ENCODE measurements at places on chromosomes 4 and X. TPM values are rescaled to one million over a fixed set of nuclear protein-coding genes. Genes with fewer than 3 reads are reported as not detected.

The KCND1 gene
- 1.1 TPM for total RNA-seq

The XAGE5 gene
- total RNA-seq: not detected

The ZNF280C gene
- 6.8 TPM for total RNA-seq

DNA sequence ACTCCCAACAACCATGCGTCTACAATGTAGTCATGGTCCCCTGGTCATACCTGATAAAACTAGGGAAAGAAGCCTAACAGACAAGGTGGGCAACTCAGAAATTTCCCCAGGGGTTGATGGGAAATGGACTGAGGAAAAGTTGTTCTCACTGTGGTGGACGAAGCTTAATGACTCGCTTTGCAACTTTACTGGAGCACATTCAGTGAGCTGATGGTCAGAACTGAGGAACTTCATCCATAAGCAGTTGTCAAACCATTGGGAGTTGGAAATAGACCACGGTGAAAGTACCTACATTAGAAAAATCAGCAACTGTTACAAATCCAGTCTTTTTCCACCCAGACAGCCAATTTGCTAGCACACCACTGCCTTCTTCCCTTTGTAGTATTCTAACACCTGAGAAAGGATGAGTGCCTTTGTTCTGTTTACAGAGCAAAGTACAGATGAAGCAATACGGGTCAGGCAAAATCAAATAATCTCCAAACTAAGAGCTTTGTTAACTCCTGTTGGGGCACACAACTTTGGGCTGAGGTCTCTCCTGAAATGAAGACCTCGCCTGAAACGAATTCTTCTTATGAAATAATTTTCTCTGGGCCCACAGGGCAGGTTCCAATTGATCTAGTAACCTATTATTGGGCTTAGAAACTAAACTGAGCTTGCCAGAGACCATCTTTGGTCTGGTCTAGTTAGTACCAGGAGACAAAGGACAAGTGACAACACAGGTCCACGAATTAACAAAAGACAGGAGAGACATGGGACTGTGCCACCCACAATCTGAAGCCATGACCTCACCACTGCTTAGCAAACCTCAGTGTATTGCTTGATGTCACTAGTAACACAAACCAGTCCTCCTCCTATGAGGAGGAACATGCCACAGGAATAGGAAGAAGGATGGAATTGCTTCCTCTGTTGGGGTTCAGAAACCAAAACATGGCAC lies 58.9 kb upstream of the NFKB1 start:
- peaks cover 13% of the 10 kb centered on the region for H3K4me1 ChIP-seq
- H3K27ac ChIP-seq: no peak overlapping the region
- H3K4me3 ChIP-seq: no peak overlapping the region
- no peaks in the 10 kb centered on the region for H3K36me3 ChIP-seq

DNA sequence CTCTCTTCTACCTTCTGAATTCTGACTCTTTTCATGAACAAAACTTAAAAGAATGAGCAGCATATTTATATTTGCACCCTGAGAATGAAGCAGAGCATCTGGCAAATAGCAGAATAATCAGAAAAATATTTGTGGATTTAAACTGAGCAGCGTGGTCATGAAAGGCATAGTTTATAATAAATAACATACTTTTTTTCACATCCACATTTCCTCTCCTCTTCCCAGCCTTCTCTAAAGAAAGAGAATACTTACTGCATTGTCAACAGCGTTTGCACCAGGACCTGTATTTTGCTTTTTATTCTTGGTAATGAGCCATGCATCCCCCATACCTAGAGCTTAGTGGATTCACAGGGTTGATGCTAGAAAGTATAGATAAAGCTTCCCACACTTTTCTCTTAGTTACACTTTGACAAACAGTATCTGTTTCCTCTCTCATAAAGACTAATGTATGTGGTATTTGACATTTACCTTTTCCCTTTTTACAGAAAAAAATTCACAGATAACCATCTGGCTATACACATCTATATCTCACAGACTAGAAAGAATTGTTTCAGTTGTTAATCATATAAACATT lies 131.5 kb downstream of the PRSS12 start:
- H3K4me3 ChIP-seq: no peak overlapping the region
- no peaks in the 10 kb centered on the region for H3K27me3 ChIP-seq
- no peak for DNase-seq
- no peak overlapping the region for H3K27ac ChIP-seq
- no peaks in the 10 kb centered on the region for H3K4me1 ChIP-seq

DNA sequence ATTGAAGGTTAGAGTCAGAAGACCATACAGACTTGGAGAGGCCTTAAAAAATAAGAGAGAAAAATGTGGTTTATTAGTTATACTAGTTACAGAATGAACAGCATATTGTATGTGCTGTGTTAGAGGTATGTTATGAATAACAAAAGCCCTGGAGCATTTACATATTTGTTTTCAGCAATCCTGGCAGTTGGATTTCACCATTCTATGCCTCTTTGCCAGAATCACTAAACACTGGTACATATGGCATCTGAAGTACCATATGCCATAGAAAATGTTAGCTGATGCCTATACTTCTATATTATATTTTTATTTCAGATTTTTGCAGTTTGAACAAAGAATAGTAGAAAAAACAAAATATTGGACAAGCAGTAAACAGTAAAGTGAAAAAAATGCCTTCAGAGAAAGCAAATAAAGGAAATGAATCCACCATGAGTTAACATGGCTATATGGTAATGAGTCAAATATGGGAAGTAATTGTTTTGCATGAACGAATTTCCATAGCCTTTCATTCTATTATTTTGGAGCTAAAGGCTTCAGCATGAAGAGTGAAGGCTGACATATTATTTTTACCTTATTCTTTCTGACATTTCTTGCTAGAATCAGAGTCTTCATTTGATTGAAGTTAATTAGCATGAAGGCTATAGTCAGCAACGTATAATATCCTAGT lies 41.9 kb upstream of the PRDM8 start:
- no peak overlapping the region for H3K27ac ChIP-seq
- no peak for DNase-seq
- no peaks in the 10 kb centered on the region for H3K36me3 ChIP-seq

DNA sequence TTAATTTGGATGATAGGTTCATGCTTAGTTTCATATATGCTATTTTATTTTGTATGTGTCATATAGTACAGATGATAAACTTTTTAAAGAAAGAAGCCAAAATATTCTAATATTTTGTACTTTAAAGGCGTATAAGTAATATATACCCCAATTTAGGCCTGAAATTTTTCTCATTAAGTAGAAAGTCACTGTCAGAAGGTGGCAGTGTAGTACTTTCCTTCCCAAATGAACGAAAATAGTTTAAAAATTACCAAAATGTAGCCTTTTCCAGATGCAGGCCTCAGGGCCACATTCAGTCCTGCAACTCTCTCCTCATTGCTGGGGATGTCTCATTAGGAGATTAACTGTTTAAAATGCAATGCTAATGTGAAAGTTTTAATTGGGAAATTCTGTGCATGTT lies 1263.6 kb downstream of the C4orf33 start:
- no peaks in the 10 kb centered on the region for H3K27me3 ChIP-seq
- H3K36me3 ChIP-seq: no peaks in the 10 kb centered on the region
- no peaks in the 10 kb centered on the region for H3K4me1 ChIP-seq

- peak overlapping the region; percentile 79 for H3K27ac ChIP-seq
- peaks cover 13% of the 10 kb centered on the region for H3K4me1 ChIP-seq
- H3K27me3 ChIP-seq: peaks cover 20% of the 10 kb centered on the region
- DNase-seq: peak; percentile 81
- H3K36me3 ChIP-seq: no peaks in the 10 kb centered on the region
These were observed 886 bp upstream of the WWC2 start for GRCh38 chr4:183098019-183098722.

Data from cardiac muscle cell (in vitro differentiated cells and primary cell).